ENCODE measurements at places on chromosomes 4 and X. TPM values are rescaled to one million over a fixed set of nuclear protein-coding genes. Genes with fewer than 3 reads are reported as not detected.

- no peak overlapping the region for H3K4me3 ChIP-seq
- H3K27me3 ChIP-seq, result no peaks in the 10 kb centered on the region
- DNase-seq, result no peak
- no peak overlapping the region for H3K27ac ChIP-seq
Measured at GRCh38 chr4:78220283-78220682, 163.2 kb downstream of the FRAS1 start.

GRCh38 chr4:176277162-176277904 is 8.3 kb upstream of the ASB5 start:
- no peaks in the 10 kb centered on the region for H3K4me1 ChIP-seq
- no peaks in the 10 kb centered on the region for H3K36me3 ChIP-seq
- no peaks in the 10 kb centered on the region for H3K27me3 ChIP-seq
- no peak overlapping the region for H3K27ac ChIP-seq

GRCh38 chrX:9905288-9905687 is 61.9 kb upstream of the CLDN34 start:
- DNase-seq, result no peak
- no peaks in the 10 kb centered on the region for H3K4me1 ChIP-seq
- no peaks in the 10 kb centered on the region for H3K27me3 ChIP-seq
- H3K36me3 ChIP-seq, result no peaks in the 10 kb centered on the region
- no peak overlapping the region for H3K27ac ChIP-seq
- no peak overlapping the region for H3K4me3 ChIP-seq

- H3K27me3 ChIP-seq, result no peaks in the 10 kb centered on the region
- DNase-seq, result no peak
- no peak overlapping the region for H3K4me3 ChIP-seq
- H3K27ac ChIP-seq, result 0 out of 2 replicates have a peak overlapping the region, but pooled peaks have one; percentile 18
Measured at GRCh38 chr4:6788123-6788522, 5.6 kb downstream of the KIAA0232 start.

DNA sequence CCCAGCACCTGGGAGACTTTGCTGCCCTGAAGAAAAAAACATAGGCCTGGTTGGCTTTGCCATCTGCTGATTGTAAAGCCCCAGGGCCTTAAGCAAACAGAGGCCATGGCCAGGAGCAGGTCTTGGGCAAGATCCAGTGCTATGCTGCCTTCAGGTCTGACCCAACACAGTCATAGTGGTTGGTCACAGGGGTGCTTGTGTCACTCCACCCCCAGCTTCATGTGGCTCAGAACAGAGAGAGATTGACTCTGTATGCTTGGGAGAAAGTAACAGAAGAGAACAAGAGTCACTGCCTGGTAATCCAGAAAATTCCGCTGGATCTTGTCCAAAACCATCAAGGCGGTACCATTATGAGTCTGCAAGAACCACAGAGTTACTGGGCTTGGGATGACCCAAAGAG is 24.4 kb upstream of the SMARCA5 start:
- DNase-seq, result no peak
- no peaks in the 10 kb centered on the region for H3K27me3 ChIP-seq
- H3K4me1 ChIP-seq, result no peaks in the 10 kb centered on the region
- no peak overlapping the region for H3K27ac ChIP-seq
- no peaks in the 10 kb centered on the region for H3K36me3 ChIP-seq

GRCh38 chrX:3545901-3546300 is 167.5 kb downstream of the PRKX start:
- no peak overlapping the region for H3K27ac ChIP-seq
- H3K4me3 ChIP-seq, result no peak overlapping the region

- H3K4me3 ChIP-seq, result no peak overlapping the region
- H3K36me3 ChIP-seq, result no peaks in the 10 kb centered on the region
- DNase-seq, result no peak
- H3K4me1 ChIP-seq, result no peaks in the 10 kb centered on the region
- H3K27me3 ChIP-seq, result no peaks in the 10 kb centered on the region
Measured at GRCh38 chr4:100795581-100795980, 277.8 kb upstream of the EMCN start.

- DNase-seq, result no peak
- H3K4me1 ChIP-seq, result peaks cover 33% of the 10 kb centered on the region
- H3K27ac ChIP-seq, result no peak overlapping the region
- H3K27me3 ChIP-seq, result no peaks in the 10 kb centered on the region
Measured at GRCh38 chr4:24578364-24578763, 6.0 kb downstream of the DHX15 start.

DNA sequence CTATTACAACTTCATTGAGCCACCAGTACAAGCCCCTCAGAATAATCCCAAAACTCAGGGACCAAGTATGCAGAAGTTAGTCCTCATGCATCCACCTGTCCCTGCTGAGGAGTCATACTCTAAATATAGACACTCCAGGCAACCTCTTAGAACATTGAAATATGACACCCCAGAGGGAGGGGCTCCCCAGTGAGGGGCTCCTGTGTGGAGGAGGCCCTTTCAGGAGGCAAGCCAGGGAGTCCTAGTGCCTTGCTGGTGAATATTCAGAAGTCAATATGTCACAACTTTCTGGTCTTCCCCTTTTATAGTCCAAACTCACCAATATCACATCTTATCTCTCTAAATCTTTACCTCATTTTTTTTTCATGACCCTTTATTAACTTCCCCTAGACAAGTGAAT is 1.6 kb upstream of the ARMCX6 start:
- no peak overlapping the region for H3K27ac ChIP-seq
- peak; percentile 49 for DNase-seq
- H3K27me3 ChIP-seq, result no peaks in the 10 kb centered on the region
- peaks cover 34% of the 10 kb centered on the region for H3K4me1 ChIP-seq
- peaks cover 3% of the 10 kb centered on the region for H3K36me3 ChIP-seq

- no peaks in the 10 kb centered on the region for H3K27me3 ChIP-seq
- H3K36me3 ChIP-seq, result no peaks in the 10 kb centered on the region
- no peak overlapping the region for H3K27ac ChIP-seq
- no peak overlapping the region for H3K4me3 ChIP-seq
- peaks cover 11% of the 10 kb centered on the region for H3K4me1 ChIP-seq
Measured at GRCh38 chr4:1194010-1194900, 21.9 kb upstream of the SPON2 start.

GRCh38 chr4:76375703-76376102 is 45.2 kb downstream of the CCDC158 start:
- H3K4me3 ChIP-seq, result no peak overlapping the region
- H3K27me3 ChIP-seq, result no peaks in the 10 kb centered on the region
- no peak overlapping the region for H3K27ac ChIP-seq
- H3K4me1 ChIP-seq, result no peaks in the 10 kb centered on the region
- DNase-seq, result no peak

DNA sequence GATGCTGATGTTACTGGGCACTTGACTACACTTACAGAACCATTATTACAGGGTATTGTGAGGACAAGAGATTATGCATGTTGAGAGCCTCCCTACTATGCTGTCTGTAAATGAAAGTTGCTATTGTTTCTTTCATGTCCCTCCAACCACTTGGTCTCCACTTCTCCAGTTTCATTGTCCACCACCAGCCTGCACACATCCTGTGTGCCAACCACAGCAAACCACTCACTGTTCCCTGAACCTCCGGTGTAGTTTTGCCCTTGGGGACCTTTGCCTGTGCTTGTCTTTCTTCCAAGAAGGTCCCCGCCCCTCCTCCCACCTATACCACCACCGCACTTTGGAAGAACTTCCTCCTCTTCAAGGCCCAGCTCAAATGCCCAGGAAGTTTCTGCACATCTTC is 43.1 kb upstream of the AFF2 start:
- no peaks in the 10 kb centered on the region for H3K36me3 ChIP-seq
- H3K4me1 ChIP-seq, result peaks cover 53% of the 10 kb centered on the region
- no peaks in the 10 kb centered on the region for H3K27me3 ChIP-seq
- no peak for DNase-seq
- H3K4me3 ChIP-seq, result no peak overlapping the region
- peak overlapping the region; percentile 95 for H3K27ac ChIP-seq

DNA sequence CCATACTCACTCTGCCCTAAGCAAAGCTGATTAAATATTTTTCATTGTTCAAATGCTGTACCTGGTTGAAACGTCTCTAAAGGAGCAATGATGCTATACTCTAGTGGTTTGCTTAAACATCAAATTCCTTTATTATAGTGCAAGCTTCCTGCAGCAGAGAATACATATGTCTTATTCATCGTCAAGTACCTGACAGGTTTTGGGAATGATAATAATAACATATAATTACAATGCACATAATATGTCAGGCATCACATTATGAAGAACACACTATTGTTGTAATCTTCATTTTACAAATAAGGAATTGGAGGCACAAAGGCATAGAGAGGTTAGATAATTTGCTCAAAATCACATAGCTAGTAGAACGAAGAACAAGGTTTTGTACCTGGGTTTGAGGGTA is 151.6 kb downstream of the GRIA2 start:
- no peaks in the 10 kb centered on the region for H3K36me3 ChIP-seq
- no peak overlapping the region for H3K4me3 ChIP-seq
- no peak overlapping the region for H3K27ac ChIP-seq
- DNase-seq, result no peak
- H3K4me1 ChIP-seq, result no peaks in the 10 kb centered on the region

DNA sequence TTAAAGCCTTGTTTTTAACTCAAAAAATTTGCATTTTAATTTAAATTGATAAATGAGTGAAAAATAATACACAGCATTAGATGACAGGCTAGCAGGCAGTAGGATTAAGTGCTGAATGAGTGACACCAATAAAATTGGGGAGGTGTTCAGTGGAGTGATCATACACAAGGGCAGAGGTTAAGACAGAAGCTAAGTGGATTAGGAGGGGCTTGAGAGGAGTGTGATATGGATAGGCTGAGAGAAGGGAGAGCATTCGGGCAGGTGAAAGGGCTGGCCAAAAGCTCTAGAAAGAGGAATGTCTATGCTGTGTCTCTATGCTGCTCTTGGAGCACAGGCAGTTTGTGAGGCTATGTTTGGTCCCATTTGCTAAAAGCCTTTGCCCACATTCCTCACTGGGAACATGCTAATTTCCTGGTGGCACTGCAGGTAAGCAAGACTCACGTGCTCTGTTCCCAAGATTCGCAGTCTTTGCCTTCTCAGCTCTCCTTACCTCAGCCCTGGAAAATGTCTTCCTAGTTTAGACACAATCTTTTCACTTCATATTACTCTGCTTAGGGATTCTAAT is 52.8 kb upstream of the CCSER1 start:
- H3K4me3 ChIP-seq, result no peak overlapping the region
- peaks cover 56% of the 10 kb centered on the region for H3K4me1 ChIP-seq
- DNase-seq, result no peak
- H3K27me3 ChIP-seq, result no peaks in the 10 kb centered on the region

Gene SPATA18
- not detected for total RNA-seq

Gene ATG4A
- 11.5 TPM for total RNA-seq

Gene PFKFB1
- total RNA-seq, result 0.25 TPM

Gene PGAM4
- total RNA-seq, result not detected

Gene MMRN1
- total RNA-seq, result not detected

Gene HSD17B13
- total RNA-seq, result not detected

Gene GCNA
- 5.4 TPM for total RNA-seq

Gene DCAF4L1
- 0.36 TPM for total RNA-seq

Gene MAGEB2
- total RNA-seq, result not detected

Gene TEX13C
- total RNA-seq, result not detected

Measured in Karpas-422 (cell line).